ENCODE measurements at places on chromosomes 1 and 21.

DNA sequence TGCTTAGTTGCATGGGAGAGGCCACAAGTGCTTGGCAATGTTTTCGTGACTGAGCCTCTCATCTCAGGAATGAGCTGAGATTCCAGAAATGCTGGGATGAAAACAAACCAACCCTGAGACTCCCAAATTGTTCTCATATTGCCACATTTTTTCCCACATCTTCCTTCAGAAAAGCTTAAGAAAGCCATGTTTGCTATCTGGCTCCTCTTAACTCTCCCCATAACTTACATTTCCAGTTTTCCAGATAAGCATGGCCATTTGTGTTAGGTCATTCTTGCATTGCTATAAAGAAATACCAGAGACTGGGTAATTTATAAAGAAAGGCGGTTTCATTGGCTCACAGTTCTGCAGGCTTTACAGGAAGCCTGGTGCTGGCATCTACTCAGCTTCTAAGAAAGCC, 17.2 kb downstream of the DSCAM start:
- no peak for DNase-seq

- no peak for DNase-seq
Observed at GRCh38 chr1:237851210-237851845, 39.4 kb downstream of the ZP4 start.

DNA sequence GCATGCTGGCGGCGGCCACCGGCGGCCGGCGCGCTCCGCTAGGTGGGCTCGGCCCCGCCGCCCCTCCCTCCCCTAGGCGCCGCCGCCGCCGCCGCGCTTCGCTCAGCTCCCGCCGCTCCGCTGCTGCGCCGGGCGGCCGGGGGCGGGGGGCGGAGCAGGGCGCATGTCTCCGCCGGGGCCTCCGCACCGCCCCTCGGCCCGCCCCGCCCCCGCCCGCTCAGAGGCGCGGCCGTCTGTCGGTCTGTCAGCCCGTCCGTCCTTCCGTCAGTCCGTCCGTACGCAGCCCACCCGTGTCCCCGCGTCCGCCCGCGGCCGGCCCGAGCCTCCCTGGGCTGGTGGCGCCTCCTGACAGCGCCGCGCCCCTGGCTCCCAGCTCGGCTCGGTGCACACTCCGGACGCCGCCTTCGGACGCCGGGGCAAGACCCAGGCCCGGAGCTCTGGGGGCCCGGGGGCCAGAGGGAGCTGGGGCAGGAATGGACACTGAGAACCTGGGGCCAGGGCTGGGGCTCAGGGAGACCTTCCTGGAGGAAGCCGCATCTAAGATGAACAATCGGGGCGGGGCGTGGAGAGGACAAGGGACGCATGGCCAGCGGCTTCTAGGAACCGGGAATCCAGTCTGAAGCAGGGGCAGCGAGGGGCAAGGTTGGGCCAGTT, at the start of gene GPR153:
GPR153 (minus strand) TSS at position 138 of the 654 bp plus-strand sequence. CDS start 6,193 bp downstream, outside the sequence.
- no peak for DNase-seq

GRCh38 chr1:206937425-206937824, 8.8 kb downstream of the PIGR start:
- DNase-seq = no peak

GRCh38 chr1:161265305-161265704, 6.8 kb downstream of the PCP4L1 start:
- no peak for DNase-seq

DNA sequence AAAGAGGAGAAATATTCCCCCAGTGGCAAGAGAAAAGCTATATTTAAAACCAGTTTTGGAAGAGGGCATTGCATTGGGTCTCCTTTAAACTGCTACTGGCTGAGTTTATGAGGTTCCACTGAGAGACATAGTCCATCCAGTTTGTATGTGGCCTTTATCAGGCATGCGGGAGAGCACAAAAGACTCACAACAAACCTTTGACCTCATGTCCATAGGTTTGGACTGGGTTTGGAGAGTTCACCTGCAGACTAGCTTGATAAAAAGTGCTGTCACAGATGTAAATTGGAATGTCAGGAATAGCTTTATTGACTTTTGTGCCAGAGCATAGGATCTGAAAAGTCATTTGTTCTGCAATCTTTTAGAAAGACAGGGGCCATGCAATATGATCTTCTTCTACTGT, 131.0 kb upstream of the NRIP1 start:
- no peak for DNase-seq

- DNase-seq = no peak
Observed at GRCh38 chr21:27804515-27804914, 837.6 kb upstream of the ADAMTS5 start.

DNA sequence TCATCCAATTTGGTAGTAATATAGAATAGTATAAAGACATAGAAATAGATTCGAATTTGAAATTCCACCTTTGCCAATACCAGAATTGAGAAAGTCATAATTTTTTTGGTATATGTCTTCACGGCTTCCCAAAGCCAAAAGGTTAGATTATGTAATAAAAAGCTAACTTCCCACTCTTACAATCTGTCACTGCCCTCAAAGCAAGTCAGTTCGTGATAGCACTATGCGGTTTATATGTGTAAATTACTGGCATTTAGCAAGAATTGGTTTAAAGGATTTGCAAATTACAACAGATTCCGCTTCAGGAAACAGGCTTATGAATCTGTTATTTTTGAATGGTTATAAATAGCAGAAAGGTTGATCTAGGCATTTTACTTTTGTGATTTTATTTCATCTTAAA, 679.4 kb upstream of the ADGRL2 start:
- DNase-seq = no peak

DNA sequence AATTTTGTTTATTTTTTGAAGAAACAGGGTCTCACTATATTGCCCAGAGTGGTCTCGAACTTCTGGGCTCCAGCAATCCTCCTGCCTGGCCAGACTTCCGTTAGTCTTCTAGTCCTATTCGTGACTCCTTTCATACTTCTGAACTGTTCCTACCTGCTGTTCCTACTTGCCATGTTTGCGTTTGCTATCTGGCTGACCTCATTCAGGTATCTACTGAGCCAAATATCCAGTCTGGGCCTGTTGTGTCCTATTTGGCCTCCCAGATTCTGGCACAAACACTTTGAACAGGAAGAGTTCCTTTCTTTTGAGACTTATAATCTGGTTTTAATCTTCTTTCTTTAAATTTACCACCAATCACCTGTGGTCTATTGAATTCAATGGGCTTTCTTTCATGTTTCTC, 6.9 kb upstream of the NR1I3 start:
- no peak for DNase-seq

GRCh38 chr21:37771181-37771580, 145.1 kb downstream of the KCNJ6 start:
- DNase-seq = no peak

DNA sequence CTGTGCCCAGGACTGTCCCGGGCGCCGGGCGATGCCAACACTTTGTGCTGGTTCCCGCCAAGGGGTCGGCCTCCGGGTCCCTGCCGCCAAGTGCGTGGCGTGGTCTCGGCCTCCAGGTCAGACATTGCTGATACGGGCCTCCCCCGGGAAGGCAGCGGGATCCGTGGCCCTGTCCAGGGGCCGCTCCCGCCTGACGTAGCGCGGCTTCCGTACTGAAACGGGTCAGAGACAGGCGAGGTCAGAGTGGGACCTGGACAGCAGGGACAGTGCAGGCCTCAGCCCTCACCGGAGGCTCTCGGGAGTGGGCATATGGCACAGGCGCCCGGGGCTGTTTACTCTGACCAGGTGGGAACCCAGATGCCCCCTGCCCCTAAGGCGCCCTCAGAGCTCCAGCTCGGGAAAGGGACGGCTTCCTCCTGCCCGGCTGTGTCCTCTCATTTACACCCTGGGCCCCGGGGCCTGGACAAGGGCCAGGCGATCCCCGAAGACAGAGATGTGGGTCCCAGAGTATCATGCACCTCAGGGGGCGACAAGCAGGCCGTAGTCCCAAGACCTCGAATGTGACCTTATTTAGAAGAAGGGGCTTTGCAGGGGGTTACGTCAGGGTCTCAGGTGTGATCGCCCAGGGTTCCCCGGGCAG, 8.8 kb upstream of the RNF223 start:
- no peak for DNase-seq

- no peak for DNase-seq
Observed at GRCh38 chr1:75308365-75308764, 174.2 kb downstream of the LHX8 start.

DNA sequence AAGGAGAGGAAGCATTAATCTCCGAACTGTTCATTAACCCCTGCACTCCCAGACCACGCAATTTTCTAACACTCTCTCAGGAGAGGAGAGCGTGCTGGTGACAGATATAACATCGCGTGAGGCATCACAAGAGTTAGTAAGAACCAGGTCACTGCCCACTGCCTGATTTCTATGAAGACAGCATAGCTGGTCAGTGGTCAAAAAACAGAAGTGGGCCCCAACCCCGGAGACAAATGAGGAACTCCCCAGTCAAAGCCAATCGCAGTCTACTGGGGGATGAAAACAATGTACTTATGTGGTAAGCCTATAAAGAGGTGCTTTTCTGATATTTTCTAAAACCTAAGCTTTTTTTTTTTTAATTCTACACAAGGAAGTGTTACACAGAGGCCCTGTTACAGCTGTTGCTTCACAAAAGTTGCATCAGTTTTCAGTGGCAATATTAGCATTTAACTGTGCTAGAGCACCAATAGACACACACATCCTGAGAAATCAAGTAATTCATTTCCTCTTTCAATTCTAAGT, 231.8 kb upstream of the IRF2BP2 start:
- DNase-seq = no peak

GRCh38 chr1:117675907-117676430, 70.1 kb downstream of the TENT5C start:
- no peak for DNase-seq

- no peak for DNase-seq
Observed at GRCh38 chr1:89382479-89382878, 18.6 kb downstream of the GBP6 start.

DNA sequence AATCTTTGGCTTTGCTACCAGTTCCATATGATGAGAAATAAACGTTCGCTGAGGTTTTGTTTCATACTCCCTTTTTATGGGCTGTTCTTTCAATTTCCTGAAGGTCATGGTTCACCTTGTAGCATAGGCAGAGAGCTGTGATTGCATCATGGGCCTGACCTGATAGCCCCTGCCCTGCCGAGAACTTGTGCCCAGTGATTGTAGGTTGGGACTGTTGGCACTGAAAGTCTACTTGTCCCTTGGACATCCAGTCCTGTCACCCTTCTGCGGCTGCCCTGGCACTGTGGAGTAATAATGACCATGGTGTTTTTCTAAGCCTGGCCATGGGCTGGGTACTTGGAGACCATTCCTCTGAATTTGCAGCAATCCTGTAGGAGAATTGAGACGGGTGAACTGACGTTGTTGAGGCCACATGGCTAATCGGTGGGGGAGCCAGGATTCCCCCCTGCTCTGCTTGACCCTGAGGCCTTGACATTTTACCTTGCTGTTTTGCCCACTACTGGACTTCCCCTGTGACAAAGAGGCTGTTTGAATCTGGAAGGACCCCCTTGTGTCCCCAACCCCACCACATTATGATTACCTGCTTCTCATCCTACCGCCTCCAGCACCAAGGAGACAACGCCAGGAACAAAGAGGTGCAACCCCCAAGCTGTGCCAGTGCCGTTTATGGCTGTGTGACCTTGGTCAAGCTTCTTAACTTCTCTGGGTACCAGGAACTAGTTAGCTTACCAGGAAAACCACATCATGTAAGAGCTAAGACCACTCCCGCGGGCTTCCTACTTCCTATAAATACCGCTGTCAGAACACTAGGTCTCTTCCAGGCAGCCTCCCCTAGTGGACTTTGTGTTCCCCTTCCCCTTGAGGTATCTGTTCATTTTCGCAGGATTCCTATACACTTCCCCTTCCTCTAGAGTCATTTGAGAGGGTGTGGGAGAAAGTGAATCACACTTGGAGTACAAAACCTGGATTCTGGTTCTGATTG, 23.4 kb downstream of the SESN2 start:
- DNase-seq = no peak

DNA sequence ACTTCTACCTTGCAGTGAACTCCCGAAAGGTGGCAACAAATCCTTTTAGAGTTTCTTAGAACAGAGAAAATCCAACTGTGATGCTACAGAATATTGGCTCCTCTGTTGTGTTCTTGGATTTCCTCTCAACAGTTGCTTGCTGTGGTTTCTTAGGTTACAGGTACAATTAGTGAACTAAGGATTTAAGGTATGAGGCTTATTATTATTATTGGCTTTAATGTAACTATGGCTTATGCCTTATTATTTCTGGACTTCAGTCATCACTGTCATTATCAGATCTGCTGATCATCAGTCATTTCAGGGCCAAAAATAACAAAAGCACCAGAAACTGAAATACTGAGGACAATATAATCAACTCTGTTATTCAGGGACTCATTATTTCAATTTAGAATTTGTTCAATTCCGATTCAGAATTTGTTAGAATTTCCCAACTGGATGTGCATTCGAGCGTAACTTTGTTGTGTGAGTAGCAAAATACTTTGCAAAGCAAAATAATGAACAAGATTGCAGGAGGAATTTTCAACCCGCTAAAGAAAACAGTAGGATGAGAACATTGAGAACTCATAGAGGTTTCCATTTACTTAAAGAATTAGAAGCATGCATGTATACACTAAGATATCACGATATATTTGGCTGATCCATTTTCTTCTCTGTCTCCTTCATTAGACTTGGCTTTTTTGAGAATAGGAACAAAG, 65.5 kb upstream of the AK4 start:
- DNase-seq = no peak

DNA sequence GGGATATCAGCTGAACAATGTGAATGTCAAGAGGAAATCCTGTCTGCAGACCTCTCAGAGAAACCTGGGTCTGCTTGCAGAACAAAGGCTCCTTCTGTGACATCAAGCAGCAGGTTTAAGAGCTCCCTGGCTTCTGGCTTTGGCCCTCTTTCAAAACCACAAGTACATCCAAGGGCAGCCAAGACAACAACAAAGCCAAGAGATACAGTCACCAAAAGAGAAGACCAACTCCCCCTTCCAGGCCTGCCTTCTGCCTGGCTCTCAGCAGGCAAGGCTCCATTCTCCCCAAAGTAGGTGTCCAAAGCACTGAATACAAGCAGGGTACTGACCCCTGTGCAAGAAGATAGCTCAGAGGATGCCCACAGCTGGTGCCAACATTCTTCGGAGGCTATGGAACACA, 11.5 kb downstream of the BCAR3 start:
- DNase-seq = no peak

DNA sequence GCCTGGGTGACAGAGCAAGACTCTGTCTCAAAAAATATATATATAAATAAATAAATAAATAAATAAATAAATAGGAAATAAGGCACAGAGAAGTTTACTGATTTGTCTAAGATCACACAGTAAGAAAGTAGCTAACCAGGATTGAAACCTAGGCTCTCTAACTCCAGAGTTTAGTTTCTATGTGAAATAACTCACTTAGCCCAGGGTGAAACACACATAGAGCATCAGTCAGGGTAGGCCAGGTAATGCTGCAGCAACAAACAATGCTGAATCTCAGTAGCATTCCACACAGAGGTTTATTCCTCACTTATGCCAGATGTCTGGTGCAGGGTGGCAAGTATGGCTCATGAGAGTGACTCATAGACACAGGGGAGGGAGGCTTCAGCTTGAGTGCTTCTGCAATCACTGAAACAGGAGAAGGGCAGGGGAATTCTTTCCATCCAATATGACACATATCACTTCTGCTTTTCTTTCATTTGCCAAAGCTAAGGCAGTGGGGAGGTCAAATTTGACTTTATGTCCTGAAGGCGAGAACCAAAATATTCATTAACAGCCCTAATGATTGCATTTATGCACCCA, 37.1 kb upstream of the KANK4 start:
- DNase-seq = no peak

- DNase-seq = no peak
Observed at GRCh38 chr21:44845418-44846223, 27.8 kb upstream of the SUMO3 start.
